Transverse colon (tissue), 4 donors: ENCODE measurements at places on chromosomes 3 and 15. TPM values are rescaled to one million over a fixed set of nuclear protein-coding genes. Genes with fewer than 3 reads are reported as not detected.

GOLGA6D gene
- not detected for total RNA-seq

SERINC4 gene
- total RNA-seq: not detected

GRCh38 chr15:95693917-95694316 is 636.6 kb upstream of the NR2F2 start:
- H3K4me1 ChIP-seq: no peaks in the 10 kb centered on the region
- no peaks in the 10 kb centered on the region for H3K36me3 ChIP-seq
- no peak overlapping the region for H3K27ac ChIP-seq
- no peak for DNase-seq
- H3K4me3 ChIP-seq: no peak overlapping the region

- no peak overlapping the region for H3K4me3 ChIP-seq
- no peak overlapping the region for H3K27ac ChIP-seq
- no peaks in the 10 kb centered on the region for H3K36me3 ChIP-seq
- DNase-seq: no peak
- no peaks in the 10 kb centered on the region for H3K4me1 ChIP-seq
- H3K27me3 ChIP-seq: peaks cover 22% of the 10 kb centered on the region
Observed at GRCh38 chr15:73838831-73839426, 34.4 kb upstream of the TBC1D21 start.

GRCh38 chr15:95853350-95853749 is 477.1 kb upstream of the NR2F2 start:
- no peak for DNase-seq
- no peaks in the 10 kb centered on the region for H3K4me1 ChIP-seq
- no peak overlapping the region for H3K4me3 ChIP-seq
- H3K36me3 ChIP-seq: no peaks in the 10 kb centered on the region
